Lung (tissue), 17 donors: ENCODE measurements at places on chromosomes 3 and 15. TPM values are rescaled to one million over a fixed set of nuclear protein-coding genes. Genes with fewer than 3 reads are reported as not detected.
A peak's percentile ranks its signal among the peaks of the same experiment; 100 is the strongest.

- no peaks in the 10 kb centered on the region for H3K36me3 ChIP-seq
- H3K4me3 ChIP-seq, result no peak overlapping the region
- no peaks in the 10 kb centered on the region for H3K27me3 ChIP-seq
Measured at GRCh38 chr15:71660501-71660900, 149.9 kb upstream of the NR2E3 start.

- no peaks in the 10 kb centered on the region for H3K4me1 ChIP-seq
- DNase-seq, result no peak
- H3K27ac ChIP-seq, result no peak overlapping the region
- H3K4me3 ChIP-seq, result no peak overlapping the region
- no peaks in the 10 kb centered on the region for H3K27me3 ChIP-seq
Measured at GRCh38 chr15:32677238-32677750, 35.8 kb downstream of the SCG5 start.

DNA sequence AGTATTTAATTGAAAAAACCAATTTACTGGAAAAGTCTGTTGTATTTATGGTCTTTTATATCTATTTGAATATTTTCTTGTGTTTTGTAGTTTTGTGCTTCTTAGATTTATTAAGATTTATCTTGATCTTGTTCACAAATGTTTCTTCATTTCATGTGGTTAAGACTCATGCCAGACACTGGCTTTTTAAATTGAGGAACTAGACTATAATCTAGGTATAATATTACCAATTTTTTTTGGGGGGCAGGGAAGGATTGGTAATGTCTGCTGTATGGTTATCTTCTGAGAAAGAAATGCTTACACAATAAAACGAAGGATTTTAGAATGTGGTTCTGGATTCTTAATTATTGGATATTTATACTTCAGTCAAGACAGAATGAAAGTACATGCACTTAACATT is 24.9 kb downstream of the AP4E1 start:
- H3K4me1 ChIP-seq, result no peaks in the 10 kb centered on the region
- peaks cover 4% of the 10 kb centered on the region for H3K36me3 ChIP-seq
- DNase-seq, result no peak

DNA sequence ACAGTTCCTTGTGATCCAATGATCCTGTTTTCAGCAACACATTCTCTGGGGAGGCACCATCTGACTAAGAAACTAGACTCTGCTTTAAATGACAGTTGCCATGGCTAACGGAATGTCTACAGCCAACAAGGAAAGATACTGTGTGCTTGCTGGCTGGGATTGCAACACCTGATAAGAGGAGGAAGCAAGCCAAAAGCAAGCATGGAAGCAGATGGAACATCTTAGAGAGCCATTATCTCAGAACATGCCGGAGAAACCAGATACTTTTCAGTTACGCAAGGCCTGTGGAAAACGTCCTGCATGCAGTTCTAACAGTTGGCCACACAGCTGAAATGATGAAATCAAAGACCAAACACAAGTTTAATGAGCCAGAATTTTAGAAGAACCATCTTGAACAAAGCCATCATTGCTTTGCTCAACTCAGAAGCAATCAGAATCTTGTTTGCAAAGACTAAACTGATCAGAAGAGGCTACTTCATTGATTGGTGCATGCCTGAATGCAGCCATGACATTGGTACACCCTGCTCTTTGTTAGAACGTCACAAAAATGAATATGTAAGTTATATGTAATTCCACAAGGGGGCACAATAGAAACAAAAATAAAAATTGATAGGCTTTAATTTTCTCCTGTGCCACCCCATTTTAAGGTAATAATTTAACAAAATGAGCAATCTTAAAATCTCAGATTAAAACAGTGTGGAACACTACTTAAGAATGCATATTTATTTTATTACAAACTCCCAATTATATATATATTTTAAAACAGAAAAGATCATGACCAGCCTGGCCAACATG is 50.8 kb downstream of the GXYLT2 start:
- peak; percentile 98 for DNase-seq
- H3K4me3 ChIP-seq, result no peak overlapping the region
- H3K27ac ChIP-seq, result peak overlapping the region; percentile 66
- H3K36me3 ChIP-seq, result no peaks in the 10 kb centered on the region
- peaks cover 10% of the 10 kb centered on the region for H3K4me1 ChIP-seq
- H3K27me3 ChIP-seq, result no peaks in the 10 kb centered on the region

- DNase-seq, result peak; percentile 93
- H3K4me3 ChIP-seq, result peak overlapping the region; percentile 54
- no peaks in the 10 kb centered on the region for H3K27me3 ChIP-seq
- H3K36me3 ChIP-seq, result no peaks in the 10 kb centered on the region
- no peaks in the 10 kb centered on the region for H3K4me1 ChIP-seq
Measured at GRCh38 chr3:197456261-197457091, 99.3 kb downstream of the BDH1 start.

The SPINT1 gene
- 136 TPM for total RNA-seq

The A4GNT gene
- 0.25 TPM for total RNA-seq
